ENCODE measurements at places on chromosomes 7 and 10.
A peak's percentile ranks its signal among the peaks of the same experiment; 100 is the strongest.

- no peak for DNase-seq
Measured at GRCh38 chr10:126179637-126180036, 208.6 kb downstream of the ADAM12 start.

GRCh38 chr7:157077986-157078644 lies 60.6 kb upstream of the UBE3C start:
- DNase-seq = no peak

GRCh38 chr7:1325646-1326510 lies 93.2 kb downstream of the UNCX start:
- no peak for DNase-seq

- no peak for DNase-seq
Measured at GRCh38 chr10:127921075-127921752, 14.3 kb downstream of the PTPRE start.

- no peak for DNase-seq
Measured at GRCh38 chr7:157662981-157663716, 326.3 kb downstream of the DNAJB6 start.

GRCh38 chr7:4681886-4682620 lies at the start of gene FOXK1:
FOXK1 (plus strand) TSS chr7:4682295; CDS start chr7:4682309, 14 bp downstream.
- DNase-seq = peak; percentile 24
